ENCODE measurements at places on chromosomes 5 and 9.

- DNase-seq: no peak
Measured at GRCh38 chr9:134192311-134192950, 28.1 kb upstream of the RNU6ATAC start.

GRCh38 chr5:28580616-28581015 lies 1542.2 kb upstream of the CDH9 start:
- no peak for DNase-seq

- no peak for DNase-seq
Measured at GRCh38 chr5:42852826-42853225, 41.1 kb upstream of the SELENOP start.

- no peak for DNase-seq
Measured at GRCh38 chr5:32507738-32508434, 63.3 kb upstream of the ZFR start.

DNA sequence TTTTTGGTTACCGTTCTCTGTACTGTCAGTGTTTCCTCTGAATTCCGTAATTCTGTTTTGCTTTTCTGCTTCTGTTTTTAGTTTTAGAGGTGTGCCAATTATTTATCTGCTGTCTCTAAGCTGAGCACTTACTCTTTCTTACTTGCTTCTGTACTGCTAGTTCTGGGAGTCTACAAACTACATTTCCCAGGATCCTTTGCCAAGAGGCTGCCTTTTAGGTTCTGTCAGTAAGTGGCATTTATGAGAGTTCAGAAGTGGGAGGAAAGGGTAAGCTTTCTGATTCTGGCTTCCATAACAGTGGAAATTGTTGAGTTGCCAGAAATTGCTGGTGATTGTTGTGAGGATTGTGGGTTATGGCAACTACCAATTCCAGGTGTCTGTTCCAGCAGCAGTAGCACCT lies 102.4 kb downstream of the OSTF1 start:
- DNase-seq: no peak

DNA sequence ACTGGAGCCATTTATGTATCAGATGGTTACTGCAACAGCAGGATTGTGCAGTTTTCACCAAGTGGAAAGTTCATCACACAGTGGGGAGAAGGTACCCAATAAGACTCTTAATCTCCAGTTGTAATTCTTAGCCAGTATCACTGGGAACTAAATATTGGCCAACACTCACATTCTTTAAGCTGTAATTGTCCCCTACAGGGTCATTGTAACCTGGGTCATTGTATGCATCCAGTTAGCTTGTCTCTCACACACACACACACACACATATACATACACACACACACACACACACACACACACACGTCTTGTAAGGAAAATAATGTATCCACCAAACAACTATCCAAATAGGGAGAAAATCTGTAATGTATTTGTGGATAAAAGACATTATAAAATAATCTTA lies 113.0 kb downstream of the GIN1 start:
- DNase-seq: no peak

GRCh38 chr9:27457445-27457844 lies 66.6 kb upstream of the IFNK start:
- DNase-seq: peak; percentile 14

GRCh38 chr9:34985311-34985899 lies 4.1 kb upstream of the DNAJB5 start:
- peak; percentile 72 for DNase-seq

DNA sequence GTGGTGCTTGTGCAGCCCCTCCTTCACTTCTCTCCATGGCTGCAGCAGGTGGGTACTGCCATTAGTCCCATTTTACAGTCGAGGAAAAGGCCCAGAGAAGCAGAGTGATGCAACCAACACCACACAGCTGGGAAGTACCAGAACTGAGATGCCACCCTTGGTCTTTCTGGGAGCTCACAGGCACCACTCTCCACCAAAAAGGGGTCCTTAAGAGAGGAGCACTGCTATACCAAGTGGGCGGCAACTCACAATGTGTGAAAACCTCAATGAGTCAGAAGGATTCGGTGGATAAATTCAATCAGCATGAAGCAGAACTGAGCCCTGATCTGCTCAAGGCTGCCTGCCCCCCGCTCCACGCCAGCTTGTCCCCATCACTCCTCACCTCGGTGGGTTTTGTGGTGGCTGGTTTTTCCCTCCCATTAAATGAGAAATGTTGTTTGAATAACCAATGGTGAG lies 213.7 kb downstream of the FSTL4 start:
- DNase-seq: peak; percentile 76

- DNase-seq: no peak
Measured at GRCh38 chr9:136028760-136029470, 66.2 kb downstream of the NACC2 start.

DNA sequence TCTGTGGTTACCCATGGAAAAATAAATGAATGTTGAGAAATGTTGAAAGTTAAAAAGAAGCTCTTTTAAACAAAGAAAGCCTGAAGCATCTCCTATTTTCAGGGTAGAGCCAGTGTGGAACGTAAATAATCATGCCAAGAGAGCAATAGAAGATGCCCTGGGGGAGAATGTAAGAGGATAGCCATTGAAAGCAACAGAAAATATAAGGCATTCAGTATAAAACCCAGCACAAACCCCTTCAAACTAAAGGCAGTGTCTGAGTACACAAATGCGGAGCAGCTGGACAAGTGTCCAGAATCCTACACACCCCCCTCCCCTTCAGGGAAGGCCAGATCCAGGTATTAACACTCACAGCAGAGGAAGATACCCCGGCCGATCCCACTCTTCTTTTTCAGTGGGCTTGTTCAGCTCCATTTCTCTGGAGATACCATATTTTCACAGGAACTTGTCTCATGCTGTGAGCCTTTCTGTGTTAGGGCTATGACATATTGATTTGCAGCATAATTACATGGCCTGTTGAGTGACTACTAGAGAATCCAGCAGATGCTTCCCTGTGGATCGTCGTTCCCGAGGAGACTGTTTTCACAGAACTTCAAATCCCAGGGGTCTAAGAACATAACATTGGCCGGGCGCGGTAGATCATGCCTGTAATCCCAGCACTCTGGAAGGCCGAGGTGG lies 101.2 kb downstream of the PLK2 start:
- DNase-seq: no peak

DNA sequence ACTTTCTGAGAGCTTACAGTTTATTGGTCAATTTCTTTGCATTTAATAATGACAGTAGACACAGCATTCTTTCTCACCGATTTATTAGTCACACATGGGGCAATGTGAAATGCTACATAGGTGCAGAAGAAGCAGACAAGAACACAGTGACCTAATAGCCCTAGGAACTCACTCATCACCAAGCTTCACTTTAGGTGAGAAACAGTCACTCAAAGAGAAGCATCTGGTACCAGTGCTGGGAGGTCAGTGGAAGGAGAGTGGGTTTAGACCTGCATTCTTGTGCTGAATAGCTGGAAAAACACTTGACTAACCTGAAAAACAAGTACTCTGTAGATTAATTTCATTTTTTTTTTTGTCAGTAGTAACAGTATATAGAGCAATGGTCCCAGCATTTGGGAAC lies 179.6 kb downstream of the GRIA1 start:
- no peak for DNase-seq

GRCh38 chr5:115559524-115559923 lies 14.9 kb upstream of the FEM1C start:
- no peak for DNase-seq

DNA sequence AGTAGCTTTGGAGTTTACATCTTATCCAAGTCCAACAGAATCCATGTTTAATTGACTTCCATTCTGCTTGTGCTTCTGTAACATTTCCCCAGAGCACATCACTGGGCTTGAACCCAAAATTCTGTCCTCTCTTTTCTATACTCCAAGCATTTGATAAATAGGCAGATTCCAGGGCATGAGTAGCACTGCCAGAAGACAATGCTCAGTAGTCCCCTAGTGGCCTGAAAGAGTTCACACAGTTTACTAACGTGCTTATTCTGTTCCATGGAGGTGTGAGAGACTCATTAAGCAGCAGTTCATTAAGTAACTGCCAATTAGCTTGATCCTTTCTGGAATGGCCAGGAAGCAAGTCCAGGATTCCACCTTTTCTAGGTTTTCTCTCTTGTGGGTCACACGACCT lies 9.4 kb upstream of the GABRA6 start:
- DNase-seq: no peak

- no peak for DNase-seq
Measured at GRCh38 chr5:78983601-78984438, 1.3 kb downstream of the ARSB start.

DNA sequence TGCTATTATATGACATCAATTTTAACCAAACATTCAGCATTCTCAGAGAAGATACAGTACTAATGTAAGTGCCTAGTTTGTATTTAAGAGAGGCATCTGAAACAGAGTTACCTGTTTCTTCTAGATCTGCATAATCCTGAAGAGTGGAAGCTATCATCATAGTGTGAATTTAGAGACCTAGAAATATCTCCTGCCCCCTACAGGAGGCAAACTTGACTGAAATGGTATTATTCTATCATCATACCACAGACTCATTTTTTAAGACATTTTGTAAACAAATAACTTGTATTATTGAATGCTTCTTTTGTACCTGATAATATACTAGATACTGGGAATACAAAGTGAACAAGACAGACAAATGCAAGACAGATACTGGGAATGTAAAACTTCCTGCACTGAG lies 216.8 kb upstream of the RPS23 start:
- DNase-seq: no peak

Measured in activated naive CD8-positive, alpha-beta T cell treated with anti-CD3 and anti-CD28 coated beads, Interleukin-2, amount 50 U/mL, for 24 hours (primary cell).